ENCODE measurements at places on chromosomes 3 and 15. TPM values are rescaled to one million over a fixed set of nuclear protein-coding genes. Genes with fewer than 3 reads are reported as not detected.

GRCh38 chr3:52784021-52784621 lies 6.7 kb downstream of the ITIH1 start:
- DNase-seq = no peak

- DNase-seq = no peak
Measured at GRCh38 chr3:14523792-14524191, 16.4 kb downstream of the GRIP2 start.

DNA sequence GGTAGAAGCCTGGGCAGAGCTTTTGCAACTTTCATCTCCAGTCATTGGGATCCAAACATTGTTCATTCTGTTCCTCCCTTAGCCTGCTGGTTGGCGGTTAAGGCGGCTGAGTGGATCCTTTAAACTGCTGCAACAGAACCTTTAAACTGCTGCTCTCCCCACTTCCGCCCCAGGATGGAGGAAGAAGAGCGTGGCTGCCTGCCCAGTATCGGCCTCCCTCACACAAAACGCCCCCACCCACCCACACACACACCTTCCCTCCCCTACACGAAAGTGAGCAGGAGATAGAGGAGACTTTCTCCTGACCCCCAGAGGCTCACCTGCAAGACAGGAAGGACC lies 460 bp upstream of the ZMAT3 start:
- DNase-seq = peak; percentile 41

DNA sequence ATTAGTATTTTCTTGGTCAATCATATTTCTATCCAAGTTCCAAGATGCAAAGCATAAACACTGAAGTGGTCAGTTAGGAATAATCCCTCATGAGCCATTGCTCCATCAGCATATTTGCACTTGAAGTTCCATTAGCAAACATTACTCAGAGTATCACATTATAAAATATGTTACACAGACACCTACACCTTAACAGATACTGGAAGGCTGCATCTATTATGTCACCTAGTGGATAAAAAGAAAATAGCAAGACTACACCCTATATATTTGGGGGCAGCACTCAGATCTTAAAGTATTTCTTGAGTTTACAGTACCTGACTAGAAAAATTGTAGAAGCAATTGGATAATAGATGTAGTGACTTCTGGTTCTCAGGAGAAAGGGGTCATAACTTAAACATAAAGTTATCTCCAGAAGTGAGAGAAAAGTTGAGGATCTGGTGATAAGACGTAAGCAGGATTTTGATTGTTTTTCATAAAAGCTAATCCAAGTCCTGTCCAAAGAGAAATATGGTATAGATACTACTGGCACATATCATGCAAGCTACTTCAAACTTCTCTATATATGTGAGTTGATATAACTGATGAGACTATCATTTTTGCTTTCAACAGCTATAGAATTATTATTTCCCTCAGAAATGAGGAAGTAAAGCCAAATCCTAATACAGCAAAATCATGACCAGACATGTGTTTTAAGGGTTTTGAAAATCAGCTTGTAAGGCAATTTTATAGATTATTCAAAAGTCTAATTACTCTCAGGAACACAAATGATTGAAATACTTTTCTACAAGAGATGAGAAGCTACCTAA lies 422.2 kb downstream of the GBE1 start:
- no peak for DNase-seq

GRCh38 chr3:146431240-146431639 lies 38.1 kb downstream of the PLSCR2 start:
- no peak for DNase-seq

DNA sequence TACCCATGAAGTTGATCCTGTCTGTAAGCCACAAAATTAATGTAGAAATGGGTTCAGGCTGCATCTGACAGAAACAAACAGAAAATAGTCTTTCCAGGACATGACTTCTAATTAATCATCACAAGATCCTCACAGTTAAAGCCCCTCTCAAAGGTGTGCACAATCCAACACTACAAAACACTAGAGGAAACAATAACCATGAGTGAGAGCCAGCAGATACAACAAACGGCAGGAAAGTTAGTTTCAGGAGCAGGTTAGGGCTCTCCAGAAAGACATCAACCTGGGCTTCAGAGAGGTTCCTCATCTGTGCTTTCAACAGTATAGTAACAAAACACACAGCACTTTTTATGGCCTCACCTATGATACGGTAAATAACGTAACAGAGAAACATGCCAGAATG lies 42.8 kb downstream of the DPH3 start:
- no peak for DNase-seq

DNA sequence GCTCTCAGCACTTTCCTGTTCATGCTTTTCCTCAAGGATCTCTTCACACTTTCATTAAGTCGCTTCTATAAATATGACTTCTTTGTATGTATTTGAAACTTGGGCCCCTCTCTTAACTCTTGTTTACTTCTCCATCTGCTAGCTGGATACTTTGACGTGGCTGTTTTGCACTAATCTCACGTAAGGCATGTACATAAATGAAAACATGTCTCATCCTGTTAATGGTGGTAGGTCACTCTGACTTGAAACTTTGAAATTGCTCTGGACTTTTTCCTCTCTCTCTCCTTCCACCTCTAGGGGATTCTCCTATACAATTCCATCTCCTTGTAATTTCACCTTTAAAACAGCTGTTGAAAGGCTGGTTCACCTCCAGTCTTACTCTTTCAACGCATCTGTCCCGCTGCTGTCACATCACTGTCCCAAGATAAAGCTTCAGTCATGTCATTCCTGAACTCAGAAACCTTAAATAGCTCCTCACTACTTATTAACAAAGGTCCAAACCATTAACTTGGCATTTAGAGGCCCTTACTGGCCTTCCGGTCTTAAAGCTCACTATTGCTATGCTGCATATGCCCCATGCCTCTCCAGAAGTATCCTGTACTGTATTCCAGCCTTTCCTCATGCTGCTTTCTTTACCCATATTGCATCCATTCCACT lies 1.2 kb downstream of the BLOC1S6 start:
- DNase-seq = no peak

The GHSR gene
- not detected for total RNA-seq

The TTLL13 gene
- 0.41 TPM for total RNA-seq

The DCBLD2 gene
- 2.0 TPM for total RNA-seq

The GABRR3 gene
- not detected for total RNA-seq

The CHRFAM7A gene
- 1.2 TPM for total RNA-seq

The EPB42 gene
- not detected for total RNA-seq

The EIF2B5 gene
- 74.4 TPM for total RNA-seq

Data from activated naive CD8-positive, alpha-beta T cell treated with anti-CD3 and anti-CD28 coated beads for 36 hours (primary cell).